ENCODE measurements at places on chromosomes 7 and 10.

- no peak for DNase-seq
Measured at GRCh38 chr10:64773357-64773756, 1252.2 kb downstream of the REEP3 start.

DNA sequence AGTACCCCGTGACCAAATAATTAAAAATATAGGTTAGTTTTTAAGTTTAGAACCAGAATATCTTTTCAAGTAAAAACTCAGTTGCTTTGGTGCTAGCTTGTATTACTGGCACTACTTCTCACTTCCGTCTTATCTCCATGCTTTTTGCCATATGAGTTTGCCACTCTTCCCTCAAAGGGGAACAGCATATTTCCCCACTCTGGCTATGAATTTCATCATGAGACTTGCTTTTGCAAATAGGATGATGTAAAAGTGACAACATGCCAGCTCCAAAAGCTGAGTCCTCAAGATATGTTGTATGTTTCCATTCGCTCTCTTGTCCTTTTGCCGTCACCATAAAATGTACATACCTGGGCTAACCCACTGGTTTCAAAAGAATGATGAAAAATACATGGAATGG is 178.1 kb upstream of the SEMA3A start:
- DNase-seq: no peak

- DNase-seq: no peak
Measured at GRCh38 chr10:69872323-69872722, 70.6 kb downstream of the COL13A1 start.

DNA sequence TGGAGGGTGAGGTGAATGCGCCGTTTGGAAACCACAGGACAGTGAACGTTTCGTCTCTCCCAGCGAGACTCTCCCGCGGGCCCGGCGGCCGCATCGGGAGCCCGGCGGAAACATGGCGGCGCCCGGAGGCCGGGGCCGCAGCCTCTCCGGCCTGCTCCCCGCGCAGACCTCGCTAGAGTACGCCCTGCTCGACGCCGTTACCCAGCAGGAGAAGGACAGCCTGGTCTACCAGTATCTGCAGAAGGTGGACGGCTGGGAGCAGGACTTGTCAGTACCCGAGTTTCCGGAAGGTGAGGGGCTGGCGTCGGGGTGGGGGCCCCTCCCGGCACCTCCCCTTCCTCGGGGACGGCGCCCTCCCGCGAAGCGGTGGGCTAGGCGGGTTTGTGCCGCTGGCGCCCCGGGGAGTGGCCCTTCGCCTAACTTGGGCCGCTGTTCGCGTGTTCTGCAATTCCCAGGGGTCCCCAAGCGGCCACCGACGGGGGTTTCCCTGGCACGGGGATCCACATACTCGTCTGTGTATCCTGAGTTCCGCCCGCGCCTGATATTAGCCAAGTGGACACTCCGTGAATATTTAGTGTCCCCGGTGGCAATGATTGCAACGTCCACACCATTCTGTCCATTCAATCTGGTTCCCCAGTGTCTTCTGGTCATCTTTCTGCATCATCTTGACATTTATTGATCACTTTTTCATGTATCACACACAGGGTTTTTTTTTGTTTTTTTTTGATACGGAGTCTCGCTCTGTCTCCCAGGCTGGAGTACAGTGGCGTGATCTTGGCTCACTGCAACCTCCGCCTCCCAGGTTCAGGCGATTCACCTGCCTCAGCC is 514 bp downstream of the NHLRC2 start:
- peak; percentile 72 for DNase-seq

- no peak for DNase-seq
Measured at GRCh38 chr7:17158261-17158660, 140.2 kb upstream of the AHR start.

- no peak for DNase-seq
Measured at GRCh38 chr7:122790132-122790531, 87.4 kb upstream of the RNF148 start.

DNA sequence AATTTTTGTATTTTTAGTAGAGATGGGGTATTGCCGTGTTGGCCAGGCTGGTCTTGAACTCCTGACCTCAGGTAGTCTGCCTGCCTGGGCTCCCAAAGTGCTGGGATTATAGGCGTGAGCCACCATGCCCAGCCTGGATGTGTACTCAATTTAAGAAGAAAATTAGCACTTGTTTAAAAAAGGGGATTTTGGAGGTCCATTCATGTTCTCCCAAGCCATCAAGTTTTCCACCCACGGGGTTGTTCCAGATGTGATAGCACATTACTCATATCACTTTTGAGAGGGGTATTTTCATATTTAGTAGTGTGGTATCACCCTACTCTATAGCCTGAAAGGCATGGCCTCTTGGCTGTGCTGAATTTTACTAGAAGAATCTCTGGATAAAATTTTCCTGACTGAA is 10.5 kb upstream of the SLC26A3 start:
- DNase-seq: no peak

DNA sequence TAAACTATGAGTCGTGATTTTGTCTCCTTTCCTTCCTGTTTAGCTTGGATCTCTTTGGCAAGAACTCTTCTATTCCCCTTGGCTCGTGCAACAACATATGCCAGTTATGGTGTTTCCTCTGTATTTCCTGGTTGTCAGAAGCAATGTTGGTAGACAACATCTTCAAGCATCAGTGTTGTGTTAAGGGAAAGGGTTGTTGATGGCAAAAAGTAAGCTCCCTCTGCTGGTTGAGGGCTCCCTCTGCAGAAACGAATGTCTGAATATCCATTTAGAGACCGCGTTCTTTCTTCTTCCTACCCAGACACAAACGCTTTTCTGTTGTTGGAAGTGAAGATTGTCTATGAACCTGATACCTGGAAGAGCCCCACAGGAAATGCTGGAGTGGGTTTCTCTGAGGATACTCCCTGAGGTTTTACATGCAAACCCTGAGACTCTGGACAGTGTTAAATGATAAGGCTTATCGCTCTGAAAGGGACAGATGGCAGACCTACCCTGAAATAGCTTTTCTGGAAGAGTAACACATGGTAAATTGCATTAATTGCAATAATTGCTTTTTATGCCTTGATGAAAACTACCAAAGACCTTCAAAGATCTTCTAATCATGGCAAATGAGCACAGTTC is 23.5 kb upstream of the C1QL3 start:
- peak; percentile 74 for DNase-seq

- no peak for DNase-seq
Measured at GRCh38 chr10:3290550-3290949, 118.0 kb upstream of the PITRM1 start.

GRCh38 chr7:128361411-128362379 is at the start of gene PRRT4:
PRRT4 (minus strand) TSS chr7:128361690.
- peak; percentile 91 for DNase-seq

DNA sequence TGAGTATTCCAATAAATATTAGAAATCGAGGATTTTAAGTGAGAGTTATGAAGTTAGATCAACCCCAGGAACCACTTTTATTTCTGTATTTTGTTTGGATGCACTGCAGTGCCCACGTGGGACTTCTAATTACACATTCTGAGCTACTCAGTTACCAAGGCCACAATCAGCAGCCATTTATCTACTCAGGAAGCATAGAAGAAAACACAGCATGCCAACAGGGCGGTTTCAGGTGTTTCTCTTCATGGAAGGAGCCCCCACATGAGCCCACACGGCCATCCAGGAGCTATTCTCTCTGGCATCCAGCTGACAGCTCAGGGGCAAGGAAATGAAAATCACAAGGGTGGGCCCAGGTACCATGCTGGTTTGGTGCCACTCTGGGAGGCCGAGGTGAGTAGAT is 266.5 kb upstream of the MKLN1 start:
- no peak for DNase-seq

DNA sequence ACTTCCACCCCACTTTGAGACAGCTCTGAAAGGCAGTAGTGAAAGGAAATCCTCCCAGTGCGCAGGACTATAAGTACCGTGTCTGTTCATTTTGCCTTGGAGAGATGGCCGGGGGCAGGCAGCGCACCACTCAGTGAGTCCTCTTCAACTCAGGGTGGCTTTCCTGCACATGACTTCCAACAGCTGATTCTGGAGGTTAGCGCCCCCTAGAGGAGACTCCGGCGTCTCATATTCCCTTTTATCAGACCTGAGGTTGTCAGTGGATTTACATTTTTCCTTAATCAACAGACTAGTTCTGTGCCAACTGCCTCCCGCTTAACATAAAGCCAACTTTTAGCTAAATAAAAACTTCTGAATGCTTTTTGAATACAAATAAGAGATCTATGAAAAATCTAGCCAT is 101.0 kb downstream of the HERPUD2 start:
- DNase-seq: peak; percentile 40

- DNase-seq: no peak
Measured at GRCh38 chr10:44245601-44245938, 139.3 kb downstream of the CXCL12 start.

GRCh38 chr10:129877773-129878371 is 86.2 kb downstream of the EBF3 start:
- DNase-seq: no peak

GRCh38 chr7:130226333-130226732 is 18.7 kb downstream of the SSMEM1 start:
- DNase-seq: no peak

DNA sequence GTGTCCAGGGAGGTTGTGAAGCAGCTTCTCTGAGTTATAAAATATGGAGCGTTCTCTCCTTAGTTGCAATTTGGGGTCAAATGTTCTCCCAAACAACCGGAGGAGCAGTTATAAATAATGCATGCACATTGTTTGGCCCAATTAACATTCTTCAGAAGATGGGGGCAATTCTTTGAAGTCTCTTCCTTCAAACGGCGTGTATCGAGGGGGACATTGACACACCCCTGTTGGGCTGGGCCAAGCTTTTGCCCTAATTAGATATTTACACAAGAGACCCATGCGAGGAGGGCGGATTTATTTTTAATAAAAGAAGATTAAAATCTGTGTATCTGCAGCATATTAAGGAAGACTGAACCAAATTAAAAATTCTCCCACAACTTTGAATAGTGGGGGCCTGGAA is 107.3 kb downstream of the PTPRE start:
- DNase-seq: no peak

DNA sequence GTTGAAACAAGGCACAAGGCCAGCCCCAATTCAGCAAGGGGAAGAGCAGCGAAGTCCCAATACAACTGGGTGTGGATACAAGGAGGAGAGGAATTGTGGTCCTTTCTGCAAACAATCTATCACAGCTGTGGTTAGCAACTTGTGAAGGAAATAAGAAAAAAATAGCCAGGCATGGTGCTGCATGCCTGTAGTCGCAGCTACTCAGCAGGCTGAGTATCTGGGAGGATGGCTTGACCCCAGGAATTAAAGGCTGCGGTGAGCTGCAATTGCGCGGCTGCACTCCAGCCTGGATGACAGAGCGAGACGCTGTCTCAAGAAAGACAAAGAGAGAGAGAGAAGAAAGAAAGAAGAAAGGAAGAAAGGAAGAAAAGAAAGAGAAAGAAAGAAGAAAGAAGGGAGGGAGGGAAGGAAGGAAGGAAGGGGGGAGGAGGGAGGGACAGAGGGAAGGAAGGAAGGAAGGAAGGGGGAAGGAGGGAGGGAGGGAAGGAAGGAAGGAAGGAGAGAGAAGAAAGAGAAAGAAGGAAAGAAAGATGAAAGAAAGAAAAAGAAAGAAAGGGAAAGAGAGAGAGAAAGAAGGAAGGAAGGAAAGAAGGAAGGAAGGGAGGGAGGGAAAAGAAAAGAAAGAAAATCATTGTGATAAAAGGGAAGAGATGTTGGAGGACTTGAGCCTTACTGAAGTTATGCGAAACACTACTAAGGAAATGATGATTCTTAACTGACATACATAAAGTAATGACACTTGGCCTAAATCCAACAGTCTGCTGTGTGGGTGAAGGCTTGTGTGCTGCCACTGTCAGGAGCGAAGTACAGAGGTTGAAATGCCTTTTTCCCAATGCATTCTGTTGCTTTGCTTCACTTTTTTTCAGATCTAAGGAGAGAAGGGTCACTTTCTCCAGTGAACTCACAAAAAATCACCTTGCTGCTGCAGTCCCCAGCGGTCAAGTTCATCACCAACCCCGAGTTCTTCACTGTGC is 117.0 kb upstream of the STK17A start:
- no peak for DNase-seq

- DNase-seq: no peak
Measured at GRCh38 chr10:86472061-86472460, 49.5 kb downstream of the WAPL start.

- DNase-seq: no peak
Measured at GRCh38 chr10:69348816-69349541, 67.7 kb downstream of the TACR2 start.
